ENCODE measurements at places on chromosomes 16 and 17.

GRCh38 chr16:81237942-81238295 lies 570 bp upstream of the BCO1 start:
- DNase-seq = no peak

- DNase-seq = no peak
Observed at GRCh38 chr17:1498869-1499268, 6.4 kb upstream of the MYO1C start.

- DNase-seq = no peak
Observed at GRCh38 chr17:50420419-50421112, 5.5 kb upstream of the ACSF2 start.

DNA sequence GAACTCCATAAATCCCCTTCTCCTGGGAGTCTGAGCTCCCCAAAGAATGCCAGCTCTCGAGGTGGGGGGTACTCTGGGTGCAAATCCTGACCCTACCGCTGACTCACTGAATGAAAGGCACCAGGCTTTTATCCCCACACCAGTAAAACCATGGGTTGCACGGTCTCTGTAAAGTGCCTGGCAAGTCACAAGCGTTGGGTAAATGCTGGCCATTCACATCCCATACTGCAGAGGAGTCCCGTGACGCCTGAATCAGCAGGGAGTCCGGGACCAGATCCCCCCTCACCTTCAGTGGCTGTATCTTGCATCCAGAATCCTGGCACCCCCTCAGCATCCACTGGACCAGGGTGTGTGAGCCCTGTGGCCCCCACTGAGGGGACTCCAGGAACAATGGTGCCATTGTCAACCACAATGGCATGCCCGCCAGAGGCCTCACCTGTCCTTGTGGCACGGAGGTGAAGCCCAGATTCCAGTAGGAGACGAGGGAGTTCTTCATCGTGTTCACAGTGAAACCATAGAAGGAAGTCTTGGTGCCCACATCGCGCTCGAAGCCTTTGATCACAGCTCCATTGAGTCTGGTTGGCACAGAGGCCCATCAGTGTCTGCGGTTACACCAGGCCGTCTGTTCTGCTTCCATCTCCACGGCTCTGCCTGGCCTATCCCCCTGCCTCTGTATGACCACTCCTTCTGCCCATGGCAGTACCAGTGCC lies 13.3 kb downstream of the ST6GALNAC2 start:
- no peak for DNase-seq

DNA sequence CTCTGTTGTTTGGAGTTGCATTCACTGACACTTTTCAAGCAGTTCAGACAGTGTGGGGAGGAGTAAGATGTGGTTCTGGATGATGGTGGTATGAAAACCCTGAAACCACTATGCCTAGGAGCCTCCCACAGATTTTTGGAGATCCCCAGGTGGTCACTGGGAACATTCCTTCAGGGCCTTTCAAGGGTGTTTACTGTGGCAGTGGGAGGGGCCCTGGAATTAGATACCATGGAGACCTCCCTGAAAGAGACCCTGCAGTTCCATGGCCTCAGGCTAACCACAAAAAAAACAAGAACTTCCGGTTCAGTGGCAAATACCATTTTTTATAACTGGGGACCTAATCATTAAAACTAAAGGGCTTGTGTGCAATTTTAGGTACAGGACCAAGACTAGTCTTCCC lies 79.9 kb downstream of the TMEM100 start:
- DNase-seq = no peak
